ENCODE measurements at places on chromosomes 11 and 22.
A peak's percentile ranks its signal among the peaks of the same experiment; 100 is the strongest.

DNA sequence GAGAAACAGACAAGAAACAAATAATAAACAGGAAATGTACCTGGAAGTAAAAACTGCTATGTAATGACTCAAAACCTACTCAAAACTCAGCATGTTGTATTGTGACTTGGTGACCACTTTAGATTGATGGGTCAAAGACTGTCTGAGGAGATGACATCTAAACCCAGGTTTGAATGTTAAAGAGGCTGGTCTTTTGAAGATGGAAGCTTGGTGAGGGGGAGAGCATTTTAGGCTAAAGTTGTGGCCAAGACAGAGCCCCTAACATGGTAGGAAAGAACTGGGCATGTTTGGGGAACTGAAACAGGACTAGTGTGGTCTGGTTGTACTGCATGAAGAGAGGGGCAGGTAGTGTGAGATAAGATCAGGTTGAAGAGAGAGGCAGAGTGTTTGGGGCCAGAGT, 85.3 kb upstream of the MYO18B start:
- no peak for DNase-seq

GRCh38 chr11:117417856-117418255, 90.2 kb downstream of the CEP164 start:
- DNase-seq = no peak

DNA sequence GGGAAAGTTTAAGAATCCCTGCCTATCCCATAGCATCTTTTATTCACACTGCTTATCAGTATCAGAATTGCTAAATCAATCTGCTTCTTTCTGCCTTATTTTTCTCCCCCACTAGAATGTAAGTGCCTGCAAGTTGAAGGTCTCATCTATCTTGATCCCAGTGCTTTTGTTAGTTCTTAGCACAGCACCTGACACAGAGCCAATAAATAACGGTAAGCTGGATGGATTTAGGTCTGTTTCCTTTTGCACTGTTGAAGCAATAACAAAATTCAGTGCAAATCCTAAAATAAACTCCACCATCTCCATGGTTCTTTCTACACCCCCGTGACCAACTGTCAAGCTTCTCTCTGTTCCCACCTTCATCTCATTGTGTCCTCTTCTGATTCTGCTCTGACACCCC, 36.7 kb upstream of the CD44 start:
- no peak for DNase-seq

DNA sequence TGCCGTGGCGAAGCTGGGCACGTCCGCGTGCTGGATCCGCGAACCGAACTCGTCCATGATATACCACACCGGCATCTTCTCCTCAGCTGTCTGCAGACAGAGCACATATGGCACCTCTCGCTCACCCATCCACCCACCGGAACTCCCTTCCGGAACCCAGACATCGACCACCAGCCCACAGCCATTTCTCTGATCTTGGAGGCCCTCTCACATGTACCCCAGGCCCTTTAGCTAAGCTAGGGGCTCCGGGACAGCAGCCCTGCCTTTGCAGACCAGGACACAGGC, 7.1 kb downstream of the TTLL12 start:
- DNase-seq = no peak

GRCh38 chr22:22754961-22755777, 110.8 kb downstream of the GGTLC2 start:
- no peak for DNase-seq

- no peak for DNase-seq
Observed at GRCh38 chr22:33272871-33273270, 214.7 kb upstream of the SYN3 start.

GRCh38 chr11:106397787-106398501, 320.5 kb downstream of the AASDHPPT start:
- no peak for DNase-seq

DNA sequence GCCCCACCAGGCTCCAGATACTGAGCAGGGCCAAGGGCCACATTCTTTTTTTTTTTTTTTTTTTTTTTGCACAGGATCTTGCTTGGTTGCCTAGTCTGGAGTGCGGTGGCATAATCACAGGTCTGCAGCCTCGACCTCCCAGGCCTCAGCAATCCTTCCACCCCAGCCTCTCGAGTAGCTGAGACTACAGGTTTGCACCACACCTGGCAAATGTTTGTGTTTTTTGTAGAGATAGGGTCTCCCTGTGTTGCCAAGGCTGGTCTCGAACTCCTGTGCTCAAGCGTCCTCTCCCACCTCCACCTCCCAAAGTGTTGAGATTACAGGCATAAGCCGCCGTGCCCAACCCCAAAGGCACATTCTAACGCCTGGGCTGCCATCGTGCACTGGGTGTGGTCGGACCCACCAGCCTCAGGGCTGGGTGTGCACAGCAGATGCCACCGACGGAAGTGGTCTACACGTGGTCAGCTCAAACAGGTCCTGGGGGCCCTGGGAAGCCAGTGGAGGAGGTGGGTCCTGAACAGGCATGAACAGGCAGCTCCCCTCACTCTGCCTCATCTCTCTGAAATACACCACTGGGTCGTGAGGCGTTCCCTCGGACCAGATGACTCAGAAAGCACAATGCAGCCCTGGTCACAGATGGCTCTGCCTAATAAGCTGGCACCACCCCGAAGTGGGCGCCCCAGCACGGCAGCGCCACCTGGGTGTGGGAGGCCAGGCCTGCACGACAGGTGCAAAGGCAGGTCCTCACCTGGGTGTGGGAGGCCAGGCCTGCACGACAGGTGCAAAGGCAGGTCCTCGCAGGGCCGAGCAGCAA, 5.1 kb upstream of the B4GALNT4 start:
- peak; percentile 39 for DNase-seq

DNA sequence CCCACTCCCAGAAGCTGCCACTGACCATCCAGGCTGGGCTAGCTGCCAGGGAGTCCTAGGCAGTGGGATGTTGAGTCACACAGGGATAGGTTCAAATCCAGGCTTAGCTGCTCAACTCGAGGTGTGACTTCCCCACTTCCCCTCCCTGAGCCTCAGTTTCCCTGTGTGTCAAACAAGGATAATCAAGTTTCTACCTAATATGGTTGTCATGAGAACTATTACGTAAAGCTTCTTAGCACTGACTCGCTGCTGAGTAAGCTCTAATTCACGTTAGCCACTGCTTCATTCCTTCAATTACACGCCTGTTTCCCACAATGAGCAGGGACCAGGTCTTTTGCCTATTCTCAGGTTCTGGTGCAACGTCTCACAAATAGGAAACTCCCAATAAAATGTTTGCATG, 67.7 kb downstream of the SEZ6L start:
- no peak for DNase-seq

GRCh38 chr11:122523846-122524805, 131.4 kb upstream of the UBASH3B start:
- no peak for DNase-seq

- peak; percentile 88 for DNase-seq
Observed at GRCh38 chr11:59102259-59102765, 4.7 kb upstream of the FAM111B start.

DNA sequence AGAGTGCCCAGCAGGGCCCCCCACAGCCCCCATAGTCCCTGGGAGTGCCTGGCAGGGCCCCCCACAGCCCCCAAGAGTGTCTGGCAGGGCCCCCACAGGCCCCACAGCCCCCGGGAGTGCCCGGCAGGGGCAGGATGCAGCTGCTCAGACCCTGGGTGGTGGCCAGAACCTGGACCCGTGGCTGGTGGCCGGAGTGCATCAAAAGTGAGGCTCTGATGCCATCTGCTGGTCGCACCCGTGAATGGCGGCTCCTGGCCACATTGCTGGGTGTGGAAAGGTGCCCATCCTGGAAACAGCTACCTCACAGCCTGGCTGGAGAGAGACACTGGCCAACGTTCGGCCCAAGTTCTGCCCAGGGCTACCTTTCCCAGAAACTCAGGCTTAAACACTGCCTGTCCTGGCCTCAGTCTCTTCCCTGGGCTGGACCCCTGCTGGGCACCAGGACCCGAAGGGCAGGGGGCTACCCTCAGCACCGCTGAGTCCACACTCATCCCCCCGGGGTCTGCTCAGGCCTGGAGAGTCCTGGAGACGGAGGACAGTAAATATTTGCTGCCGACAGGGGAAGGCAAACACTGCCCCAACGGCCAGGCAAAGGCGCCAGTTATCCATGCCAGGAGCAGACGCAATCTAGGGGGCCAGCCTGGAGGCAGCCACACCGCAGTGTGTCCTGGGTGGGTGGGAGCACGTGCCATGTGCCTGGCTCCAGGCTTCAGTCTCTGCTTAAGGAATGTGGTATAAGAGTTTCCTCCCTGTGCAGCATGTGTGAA, 4.4 kb downstream of the INS start:
- DNase-seq = peak; percentile 21

- no peak for DNase-seq
Observed at GRCh38 chr11:36002196-36002595, 58.3 kb downstream of the LDLRAD3 start.

DNA sequence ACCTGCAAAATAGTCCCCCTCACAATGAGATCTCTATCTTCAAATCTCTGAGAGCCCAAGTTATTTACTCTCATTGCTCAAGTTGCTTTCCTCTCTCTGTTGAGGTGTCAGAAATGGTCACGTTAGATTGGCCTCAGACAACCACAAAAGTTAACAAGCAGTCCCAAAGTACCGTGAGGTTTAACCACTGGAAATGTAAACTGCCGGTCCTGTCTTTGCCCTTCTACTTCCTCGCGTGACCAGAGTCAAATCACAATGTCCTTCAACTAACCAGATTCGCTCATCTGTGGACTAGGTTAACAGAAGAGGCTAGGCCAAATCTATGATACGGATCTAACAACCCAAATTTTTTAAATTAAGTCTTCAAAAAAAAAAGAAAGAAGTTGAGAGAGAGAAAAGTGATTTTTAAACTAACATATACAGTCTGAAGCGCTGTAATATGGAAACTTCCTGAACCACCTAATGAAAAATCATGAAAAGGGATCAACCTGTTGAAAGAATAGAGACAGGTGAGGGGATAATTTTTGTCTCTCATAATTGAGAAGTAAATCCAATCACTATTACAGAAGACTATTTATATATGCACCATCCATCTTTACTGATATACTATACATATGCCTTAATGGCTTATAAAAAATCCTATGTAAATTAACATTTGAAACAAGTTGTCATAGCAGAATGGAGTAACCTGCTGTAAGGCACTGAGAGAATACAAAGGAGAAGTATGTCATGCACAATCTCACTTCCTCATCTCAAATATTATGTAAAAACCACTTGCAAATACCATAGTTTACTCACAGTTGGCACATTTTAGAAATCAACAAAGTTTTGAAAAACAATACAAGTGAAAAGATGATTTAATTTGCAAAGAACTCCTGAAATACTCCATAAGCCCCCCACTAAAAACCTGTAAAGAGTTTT, 3.3 kb upstream of the JAML start:
- DNase-seq = no peak

DNA sequence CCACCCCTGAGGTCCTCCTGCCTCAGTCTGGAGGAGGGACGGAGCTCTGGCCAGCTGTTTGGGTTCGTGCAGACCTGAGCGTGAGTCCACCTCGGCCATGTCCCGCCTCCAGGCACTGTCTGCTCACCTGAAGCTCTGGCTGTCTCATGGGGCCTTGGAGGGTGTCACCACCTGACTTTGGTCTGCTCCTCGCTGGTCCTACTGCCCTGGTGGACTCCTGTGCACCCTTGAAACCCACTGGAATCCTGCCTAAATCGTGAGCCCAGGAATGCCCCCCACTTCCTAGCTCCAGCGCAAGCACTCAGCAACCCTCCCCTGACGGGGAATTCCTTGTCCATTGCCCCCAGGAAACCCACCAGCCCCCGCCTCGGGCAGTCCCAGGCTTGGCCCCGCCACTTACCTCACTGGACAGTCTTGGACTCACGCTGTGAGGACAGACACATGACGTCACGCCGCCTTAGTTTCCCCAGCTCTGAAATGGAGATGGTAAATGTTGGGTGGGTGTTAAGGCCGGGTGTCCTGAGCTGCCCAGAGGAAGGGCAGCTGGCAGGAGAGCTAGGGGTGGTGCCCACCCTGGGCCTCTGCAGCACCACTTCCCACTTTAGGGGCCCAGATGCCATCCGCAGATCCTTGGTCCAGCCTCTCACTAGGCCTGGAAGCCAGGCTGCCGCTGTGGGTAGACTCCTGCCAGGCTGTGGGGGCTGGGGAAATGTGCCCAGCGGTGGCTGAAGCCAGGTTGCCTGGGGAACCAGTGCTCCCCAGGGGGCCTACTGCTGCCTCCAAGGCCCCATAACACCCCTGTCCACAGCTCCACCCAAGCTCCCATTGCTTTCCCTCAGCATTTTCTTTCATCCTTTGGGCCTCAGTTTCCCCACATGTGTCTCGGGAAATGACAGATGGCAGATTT, 18.2 kb upstream of the TBX1 start:
- DNase-seq = peak; percentile 13

DNA sequence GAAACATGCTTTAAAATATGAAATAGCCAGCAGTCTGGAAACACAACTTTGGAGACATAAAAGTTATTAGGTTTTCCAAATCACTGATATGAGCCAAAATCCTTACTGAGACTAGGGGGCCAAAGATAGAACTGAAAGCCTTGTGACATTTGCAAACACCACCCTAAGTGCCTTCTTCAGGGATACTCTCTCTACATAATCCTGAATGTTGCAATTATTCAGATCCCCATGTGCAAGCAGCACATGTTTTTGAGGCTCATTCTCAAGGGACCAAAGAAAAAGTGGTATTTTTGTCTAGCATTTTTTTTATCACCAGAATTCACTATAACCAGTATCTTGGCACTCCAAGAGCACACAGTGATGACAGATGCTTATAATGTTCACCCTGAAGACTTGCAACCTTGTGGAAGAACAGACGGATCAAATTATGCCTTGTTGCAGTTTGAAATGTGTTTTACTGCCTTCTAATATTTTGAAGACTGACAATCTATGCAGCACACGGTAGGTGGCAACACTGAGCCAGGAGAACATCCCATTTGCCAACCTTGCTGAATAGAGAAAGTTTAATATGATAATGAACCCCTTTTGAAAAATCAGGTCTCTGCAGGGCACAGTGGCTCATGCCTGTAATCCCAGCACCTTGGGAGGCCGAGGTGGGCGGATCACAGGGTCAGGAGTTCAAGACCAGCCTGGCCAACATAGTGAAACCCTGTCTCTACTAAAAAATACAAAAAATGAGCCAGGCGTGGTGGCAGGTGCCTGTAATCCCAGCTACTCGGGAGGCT, 78.5 kb downstream of the PLEKHA7 start:
- DNase-seq = peak; percentile 21

DNA sequence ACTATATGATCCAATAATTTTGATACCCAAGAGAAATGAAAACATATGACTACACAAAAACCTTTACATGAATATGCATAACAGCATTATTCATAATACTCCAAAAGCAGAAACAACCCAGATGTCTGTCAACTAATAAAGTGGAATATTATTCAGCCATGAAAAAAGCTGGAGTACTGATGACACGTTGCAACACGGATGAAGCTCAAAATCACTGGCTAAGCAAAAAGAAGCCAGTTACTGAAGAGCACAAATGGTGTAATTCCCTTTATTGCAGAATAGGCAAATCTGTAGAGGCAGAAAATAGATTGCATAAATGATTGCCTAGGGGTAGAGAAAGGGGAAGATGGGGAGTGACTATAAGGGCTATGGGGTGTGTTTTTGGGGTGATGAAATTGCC, 117.6 kb upstream of the FGF3 start:
- no peak for DNase-seq

DNA sequence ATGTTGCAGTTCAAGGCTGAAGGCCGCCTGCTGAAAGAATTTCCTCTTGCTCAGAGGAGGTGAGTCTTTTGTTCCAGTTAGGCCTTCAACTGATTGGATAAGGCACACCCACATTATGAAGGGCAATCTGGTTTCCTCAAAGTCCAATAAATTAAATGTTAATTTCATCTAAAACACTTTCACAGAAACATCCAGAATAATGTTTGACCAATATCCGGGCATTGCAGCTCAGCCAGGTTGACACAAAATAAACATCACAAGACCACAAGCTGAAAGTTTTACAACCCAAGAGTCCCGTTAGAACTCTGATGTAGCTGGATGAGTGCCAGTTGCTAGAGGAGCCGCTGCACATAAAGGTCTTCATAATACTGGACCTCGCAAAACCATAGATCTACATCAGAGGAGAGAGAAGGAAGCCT, 64.9 kb upstream of the EED start:
- no peak for DNase-seq

Data from NCI-H1417 (cell line).